ENCODE measurements at places on chromosomes 12 and 14. TPM values are rescaled to one million over a fixed set of nuclear protein-coding genes. Genes with fewer than 3 reads are reported as not detected.

MYL2 gene
- total RNA-seq: not detected

TMEM233 gene
- total RNA-seq: not detected

ISCU gene
- 73.8 TPM for total RNA-seq

SIX4 gene
- 1.1 TPM for total RNA-seq

ZNF140 gene
- total RNA-seq: 15.1 TPM

PELI2 gene
- total RNA-seq: 4.4 TPM

EFS gene
- total RNA-seq: not detected

MFAP5 gene
- not detected for total RNA-seq

EIF2S3B gene
- 0.20 TPM for total RNA-seq

GLS2 gene
- total RNA-seq: 2.6 TPM

GRCh38 chr12:54759751-54760150 lies 94.6 kb upstream of the MUCL1 start:
- no peak overlapping the region for H3K27ac ChIP-seq
- no peak for DNase-seq
- no peak overlapping the region for H3K4me3 ChIP-seq
- H3K36me3 ChIP-seq: no peaks in the 10 kb centered on the region

DNA sequence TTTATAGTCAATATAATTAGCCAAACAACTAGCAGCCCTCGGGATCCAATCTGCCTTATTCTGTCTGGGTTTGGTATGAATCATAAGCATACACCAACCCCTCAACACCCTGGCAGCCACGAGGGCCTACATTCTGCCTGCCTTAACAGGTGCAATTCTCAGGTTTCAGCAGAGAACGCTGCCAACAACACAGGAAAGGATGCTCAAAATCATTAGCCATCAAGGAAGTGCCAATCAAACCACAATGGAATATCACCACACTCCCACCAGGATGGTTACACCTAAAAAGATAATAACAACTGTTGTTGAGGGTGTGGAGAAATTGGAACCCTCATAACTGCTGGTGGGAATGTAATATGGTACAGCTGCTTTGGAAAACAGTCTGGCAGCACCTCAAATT lies 122.8 kb downstream of the TTC7B start:
- H3K27me3 ChIP-seq: peaks cover 1% of the 10 kb centered on the region
- no peaks in the 10 kb centered on the region for H3K4me1 ChIP-seq
- no peak overlapping the region for H3K4me3 ChIP-seq

DNA sequence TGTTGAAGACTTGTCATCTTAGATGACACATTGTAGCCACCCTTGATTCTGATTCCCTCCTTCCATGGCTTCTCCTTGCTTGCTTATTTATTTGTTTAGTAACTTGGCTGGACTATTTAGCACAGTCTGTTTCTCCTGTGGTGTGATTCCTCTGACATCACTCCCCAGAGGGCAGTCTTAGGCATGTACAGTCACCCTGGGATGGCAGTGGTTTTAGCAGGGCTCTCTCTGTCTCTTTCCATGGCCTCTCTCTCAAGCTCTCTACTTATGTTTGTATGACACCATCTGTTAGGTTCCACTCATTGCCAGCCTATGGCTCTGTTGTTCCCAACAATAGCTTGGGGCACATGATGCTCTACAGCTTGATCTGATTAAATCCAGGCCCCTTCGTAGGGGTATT lies 158.3 kb downstream of the ADGRD1 start:
- H3K27ac ChIP-seq: no peak overlapping the region
- no peaks in the 10 kb centered on the region for H3K4me1 ChIP-seq
- DNase-seq: no peak
- peaks cover 10% of the 10 kb centered on the region for H3K27me3 ChIP-seq
- H3K36me3 ChIP-seq: no peaks in the 10 kb centered on the region
- no peak overlapping the region for H3K4me3 ChIP-seq

- peaks cover 11% of the 10 kb centered on the region for H3K36me3 ChIP-seq
- no peaks in the 10 kb centered on the region for H3K27me3 ChIP-seq
- H3K4me3 ChIP-seq: no peak overlapping the region
- H3K4me1 ChIP-seq: peaks cover 12% of the 10 kb centered on the region
- no peak for DNase-seq
- no peak overlapping the region for H3K27ac ChIP-seq
Observed at GRCh38 chr12:32115404-32116104, 8.9 kb downstream of the BICD1 start.

DNA sequence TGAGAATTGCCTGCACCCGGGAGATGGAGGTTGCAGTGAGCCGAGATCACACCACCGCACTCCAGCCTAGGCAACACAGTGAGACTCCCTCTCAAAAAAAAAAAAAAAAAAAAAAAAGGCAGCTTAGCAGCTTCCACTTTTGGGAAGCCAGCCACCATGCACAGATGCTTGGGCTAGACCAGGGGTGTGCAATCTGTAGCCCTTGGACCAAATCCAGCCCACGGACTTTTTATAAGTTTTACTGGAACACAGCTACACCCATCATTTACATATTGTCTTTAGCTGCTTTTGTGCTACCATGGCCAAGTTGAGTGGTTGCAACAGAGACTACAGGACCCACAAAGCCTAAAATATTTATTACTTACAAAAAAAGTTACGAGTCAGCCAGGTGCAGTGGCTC lies 6.7 kb downstream of the CIT start:
- H3K4me1 ChIP-seq: peaks cover 5% of the 10 kb centered on the region
- H3K27ac ChIP-seq: no peak overlapping the region
- H3K4me3 ChIP-seq: no peak overlapping the region
- no peak for DNase-seq

- H3K27me3 ChIP-seq: no peaks in the 10 kb centered on the region
- peaks cover 54% of the 10 kb centered on the region for H3K36me3 ChIP-seq
- H3K4me3 ChIP-seq: no peak overlapping the region
- peaks cover 14% of the 10 kb centered on the region for H3K4me1 ChIP-seq
- H3K27ac ChIP-seq: no peak overlapping the region
Observed at GRCh38 chr14:88568196-88568595, 5.4 kb downstream of the ZC3H14 start.

GRCh38 chr12:63525831-63526230 lies 142.5 kb downstream of the DPY19L2 start:
- H3K36me3 ChIP-seq: no peaks in the 10 kb centered on the region
- H3K4me3 ChIP-seq: no peak overlapping the region
- no peaks in the 10 kb centered on the region for H3K27me3 ChIP-seq
- no peak for DNase-seq
- H3K4me1 ChIP-seq: no peaks in the 10 kb centered on the region

GRCh38 chr14:95895720-95896119 lies 19.1 kb downstream of the TUNAR start:
- H3K27ac ChIP-seq: no peak overlapping the region
- no peak for DNase-seq
- no peaks in the 10 kb centered on the region for H3K4me1 ChIP-seq
- no peak overlapping the region for H3K4me3 ChIP-seq
- no peaks in the 10 kb centered on the region for H3K36me3 ChIP-seq
- H3K27me3 ChIP-seq: peaks cover 2% of the 10 kb centered on the region

GRCh38 chr12:56908136-56908535 lies 26.1 kb downstream of the SDR9C7 start:
- no peaks in the 10 kb centered on the region for H3K36me3 ChIP-seq
- no peaks in the 10 kb centered on the region for H3K4me1 ChIP-seq
- H3K27me3 ChIP-seq: peaks cover 4% of the 10 kb centered on the region
- DNase-seq: no peak
- H3K27ac ChIP-seq: no peak overlapping the region

DNA sequence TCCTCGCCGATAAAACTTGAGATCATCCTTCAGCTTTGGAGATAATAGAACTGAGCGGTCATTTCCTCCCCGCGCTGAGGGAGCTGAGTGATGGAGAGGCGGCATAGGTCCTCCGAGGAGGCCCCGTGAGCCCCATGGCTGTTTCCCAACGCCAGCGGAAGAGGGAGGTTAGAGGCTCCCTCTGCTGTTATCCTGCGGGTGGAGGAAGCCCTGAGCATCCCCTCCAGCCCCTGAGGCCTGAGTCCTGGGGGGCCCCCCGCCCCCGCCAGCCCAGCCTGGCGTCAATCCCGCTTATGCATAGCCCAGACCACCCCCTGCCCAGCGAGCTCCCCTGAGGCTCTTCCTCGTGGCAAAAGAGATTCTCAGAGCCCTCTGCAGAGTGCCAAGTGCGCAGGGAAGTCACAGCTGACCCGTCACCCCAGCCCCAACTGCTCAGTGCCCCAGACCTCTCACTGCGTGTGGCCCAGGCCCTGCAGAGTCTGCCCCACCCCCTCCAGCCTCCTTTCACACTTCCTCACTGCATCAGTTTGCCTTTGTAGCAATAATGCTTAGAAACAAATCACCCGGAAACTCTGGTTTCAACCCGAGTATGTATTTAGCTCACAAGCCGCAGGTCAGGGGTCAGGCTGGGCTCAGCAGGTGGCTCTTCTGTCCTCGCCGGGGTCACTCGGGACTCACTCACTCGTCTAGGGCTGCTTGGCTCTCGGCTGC lies 44.7 kb upstream of the GALNT9 start:
- no peak overlapping the region for H3K27ac ChIP-seq
- DNase-seq: no peak
- no peak overlapping the region for H3K4me3 ChIP-seq
- H3K36me3 ChIP-seq: no peaks in the 10 kb centered on the region
- H3K27me3 ChIP-seq: peaks cover 16% of the 10 kb centered on the region
- H3K4me1 ChIP-seq: no peaks in the 10 kb centered on the region

GRCh38 chr12:17588968-17589367 lies 501.0 kb downstream of the RERGL start:
- H3K36me3 ChIP-seq: no peaks in the 10 kb centered on the region
- DNase-seq: no peak
- no peaks in the 10 kb centered on the region for H3K27me3 ChIP-seq
- H3K4me3 ChIP-seq: no peak overlapping the region

DNA sequence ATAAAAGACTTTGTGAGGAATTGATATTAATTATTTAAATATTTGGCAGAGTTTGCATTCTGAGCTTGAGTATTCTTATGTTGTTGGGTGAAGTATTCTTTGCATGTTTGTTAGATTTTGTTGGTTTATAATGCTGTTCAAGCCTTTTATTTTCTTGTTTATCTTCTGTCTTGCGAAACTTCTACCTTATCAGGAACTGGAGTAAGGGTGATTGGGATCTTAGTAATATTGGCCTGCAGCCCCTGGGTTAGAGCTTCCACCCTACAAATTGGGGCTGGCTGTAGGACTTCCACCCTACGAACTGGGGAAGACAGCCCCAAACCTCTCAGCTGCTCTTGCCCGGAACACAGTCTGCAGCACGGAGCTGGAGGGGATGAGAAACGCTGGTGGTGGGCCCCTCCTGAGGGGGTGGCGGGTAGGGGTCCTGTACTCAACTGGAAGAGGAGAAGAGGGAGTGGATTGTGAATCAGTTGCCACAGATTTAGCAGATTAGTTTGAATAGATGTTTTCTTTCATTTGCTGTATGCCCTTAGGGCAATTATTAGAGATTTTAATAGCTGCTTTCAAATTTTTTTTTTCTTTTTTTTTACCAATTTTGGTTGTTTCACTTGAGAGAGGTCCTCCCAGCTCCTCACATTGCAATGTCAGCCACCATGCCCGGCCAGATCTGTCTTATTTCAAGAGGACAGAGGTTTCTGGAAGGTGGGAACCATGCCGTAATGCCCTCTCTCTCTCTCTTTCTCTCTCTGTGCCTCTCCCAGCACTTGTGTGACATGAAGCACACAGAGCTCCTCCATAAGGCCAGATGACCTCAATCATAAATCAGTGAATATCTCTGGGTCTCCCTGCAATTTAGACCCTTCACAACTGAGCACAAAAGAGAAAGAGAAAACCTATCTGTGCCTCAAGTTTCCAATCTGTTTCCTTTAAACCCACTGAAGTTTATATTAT lies 123.4 kb downstream of the DICER1 start:
- DNase-seq: no peak
- H3K27ac ChIP-seq: no peak overlapping the region
- H3K4me1 ChIP-seq: no peaks in the 10 kb centered on the region
- H3K36me3 ChIP-seq: no peaks in the 10 kb centered on the region

DNA sequence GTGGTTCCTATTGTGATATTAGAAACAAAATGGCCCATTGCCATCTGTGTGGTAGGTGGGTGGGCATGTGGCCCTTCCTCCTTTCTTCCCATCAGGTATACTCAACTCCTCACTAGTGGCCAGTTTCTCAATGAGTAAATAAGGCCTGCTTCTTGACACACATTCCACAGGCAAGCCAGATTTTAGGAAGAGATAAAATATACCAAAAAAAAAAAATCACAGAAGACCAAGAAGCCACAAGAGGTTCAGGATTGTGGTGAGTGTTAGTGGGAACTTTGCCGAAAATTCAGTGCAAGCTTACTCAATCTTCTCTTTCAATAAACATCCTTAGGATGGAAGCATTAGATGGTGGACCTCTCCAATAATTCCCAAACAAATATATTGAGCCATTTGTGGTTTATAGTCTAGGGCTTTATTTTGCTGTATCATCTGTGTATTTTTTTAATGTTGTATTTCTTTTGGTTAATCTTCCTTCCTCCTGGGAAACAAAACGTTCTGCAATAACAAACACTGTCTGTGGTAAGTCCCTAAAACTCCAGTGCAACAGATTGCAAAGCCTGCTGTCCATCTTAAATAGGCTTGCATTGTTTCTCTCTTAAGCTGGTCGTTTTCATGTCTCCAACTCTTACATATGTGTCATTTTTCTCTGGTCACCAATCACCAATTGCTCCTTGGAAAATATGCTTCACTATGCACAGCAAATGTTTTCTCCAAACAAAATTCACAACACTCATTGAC lies 289.9 kb upstream of the KITLG start:
- H3K27ac ChIP-seq: no peak overlapping the region
- H3K4me1 ChIP-seq: no peaks in the 10 kb centered on the region
- no peak for DNase-seq
- H3K4me3 ChIP-seq: no peak overlapping the region

- H3K4me3 ChIP-seq: peak overlapping the region; percentile 74
- peaks cover 91% of the 10 kb centered on the region for H3K4me1 ChIP-seq
- peaks cover 16% of the 10 kb centered on the region for H3K36me3 ChIP-seq
- DNase-seq: no peak
- H3K27ac ChIP-seq: peak overlapping the region; percentile 94
Observed at GRCh38 chr14:91351512-91351862, 66.1 kb downstream of the CCDC88C start.

DNA sequence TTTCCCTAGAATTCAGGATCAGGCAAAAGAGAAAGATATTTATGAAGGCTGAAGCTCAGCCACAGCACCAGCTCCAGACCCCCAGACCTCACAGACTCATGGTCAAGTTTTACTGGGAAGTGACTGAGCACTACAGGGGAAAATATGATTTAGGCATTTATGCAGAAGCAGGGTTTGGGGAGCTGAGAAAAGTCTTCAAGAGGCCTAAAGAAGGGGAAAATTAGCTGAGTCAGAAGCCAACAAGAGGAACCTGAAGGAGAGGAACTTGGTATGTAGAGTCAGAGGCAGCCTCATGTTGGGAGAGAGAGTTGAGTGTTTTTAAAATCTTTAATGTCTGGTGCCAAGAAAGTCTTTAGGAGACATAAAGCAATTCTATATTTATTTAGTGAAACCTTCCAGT lies 63.0 kb downstream of the FOS start:
- no peak overlapping the region for H3K4me3 ChIP-seq
- no peaks in the 10 kb centered on the region for H3K36me3 ChIP-seq
- peaks cover 19% of the 10 kb centered on the region for H3K27me3 ChIP-seq
- no peak for DNase-seq

GRCh38 chr12:63064080-63064479 lies 86.9 kb downstream of the AVPR1A start:
- H3K4me1 ChIP-seq: no peaks in the 10 kb centered on the region
- H3K36me3 ChIP-seq: no peaks in the 10 kb centered on the region
- H3K27me3 ChIP-seq: no peaks in the 10 kb centered on the region

- peak overlapping the region; percentile 98 for H3K4me3 ChIP-seq
- peaks cover 54% of the 10 kb centered on the region for H3K4me1 ChIP-seq
- no peak for DNase-seq
- no peaks in the 10 kb centered on the region for H3K27me3 ChIP-seq
Observed at GRCh38 chr12:56298828-56299227, 1.3 kb downstream of the CS start.

Measured in activated T-helper 1 cell treated with anti-CD3 and anti-CD28 coated beads, Interleukin-12 subunit alpha, Interleukin-12 subunit beta, Interleukin-2, Interleukin-4 antibody, amounts not matched to agents 30 ng/mL and 10 ng/mL and 1 ng/mL, durations not matched to agents 14 hours and 24 hours and 36 hours (primary cell).